T-helper 1 cell (primary cell): ENCODE measurements at places on chromosomes 2 and 18.
A peak's percentile ranks its signal among the peaks of the same experiment; 100 is the strongest.

DNA sequence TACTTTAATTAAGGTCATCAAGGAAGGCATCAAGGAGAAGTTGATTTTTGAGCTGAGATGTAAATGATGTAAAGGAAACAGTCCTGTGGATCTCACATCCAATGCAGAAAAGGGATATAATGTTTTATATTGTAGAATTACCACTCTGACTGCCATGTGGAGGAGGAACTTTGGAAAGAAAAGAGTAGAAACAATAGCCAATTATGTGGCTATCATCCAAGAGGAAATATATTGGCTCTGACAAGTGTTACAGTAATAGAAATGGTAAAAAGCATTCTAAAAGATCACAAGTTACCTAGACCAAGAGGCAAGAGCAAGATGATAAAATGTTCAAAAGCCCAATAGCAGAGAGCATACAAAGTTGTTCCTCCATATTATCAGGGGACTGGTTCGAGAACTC, 26.8 kb downstream of the BARD1 start:
- DNase-seq: no peak

- no peak for DNase-seq
Observed at GRCh38 chr2:224586127-224586695, 1.0 kb upstream of the CUL3 start.

DNA sequence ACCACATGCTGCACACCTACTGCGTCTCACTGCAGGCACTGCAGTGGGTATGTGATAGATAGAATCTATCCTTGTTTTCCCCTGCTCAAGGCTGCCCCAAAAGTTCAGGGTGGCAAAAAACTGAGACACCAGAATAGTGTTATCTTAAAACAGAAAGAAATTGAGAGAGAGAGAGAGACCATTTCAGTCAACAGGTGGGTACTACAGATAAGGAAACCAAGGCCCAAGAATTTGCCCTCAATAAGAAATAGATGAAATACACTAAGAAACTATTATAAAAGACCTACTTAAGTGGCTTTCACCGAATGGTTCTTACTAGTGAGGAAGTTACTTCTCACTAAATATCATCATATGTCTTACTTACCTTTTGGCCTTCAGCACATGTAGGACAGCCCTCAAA, 27.9 kb downstream of the EPG5 start:
- DNase-seq: no peak

GRCh38 chr2:138032334-138032733, 68.1 kb downstream of the HNMT start:
- DNase-seq: no peak

GRCh38 chr18:76982841-76983583, 149.6 kb downstream of the MBP start:
- peak; percentile 61 for DNase-seq

DNA sequence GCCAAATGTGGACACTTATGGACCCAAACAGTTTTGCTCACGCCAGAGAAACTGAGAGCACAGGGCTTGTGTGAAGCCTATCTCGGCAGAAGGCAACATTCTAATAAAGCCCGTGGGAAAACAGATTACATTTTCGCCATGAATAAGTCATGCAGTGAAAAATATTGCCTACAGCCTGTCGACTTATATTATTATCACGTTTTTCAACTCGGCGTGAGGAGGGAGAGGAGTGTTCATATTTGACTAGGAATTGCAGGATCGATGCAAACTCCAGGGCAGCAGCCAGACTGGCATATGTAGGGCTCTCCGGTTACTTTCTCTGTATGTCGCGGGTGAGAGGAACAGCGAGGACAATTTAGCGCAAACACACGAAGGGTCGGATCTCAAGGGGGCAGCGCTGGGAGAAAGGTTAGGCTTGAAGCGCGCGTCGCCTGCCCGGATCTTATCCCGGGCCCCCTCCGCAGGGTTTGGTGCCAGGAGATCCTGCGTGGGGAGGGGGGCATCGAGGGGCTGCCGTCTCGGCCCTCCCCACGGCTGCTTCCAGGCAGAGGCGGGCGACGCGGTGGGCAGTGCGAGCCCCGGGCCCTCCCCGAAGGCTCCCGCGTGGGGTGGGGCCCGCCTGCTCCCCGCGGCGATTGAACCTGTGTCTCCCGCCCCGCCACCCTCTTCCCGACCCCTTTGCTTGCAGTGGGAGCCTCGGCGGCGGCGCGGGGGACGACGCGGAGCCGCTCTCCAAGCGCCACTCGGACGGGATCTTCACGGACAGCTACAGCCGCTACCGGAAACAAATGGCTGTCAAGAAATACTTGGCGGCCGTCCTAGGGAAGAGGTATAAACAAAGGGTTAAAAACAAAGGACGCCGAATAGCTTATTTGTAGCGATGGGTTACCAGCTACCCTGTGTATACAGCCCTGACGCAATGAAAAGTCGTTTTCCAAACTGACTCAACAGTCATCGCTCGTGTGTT, 4.4 kb downstream of the ADCYAP1 start:
- DNase-seq: no peak

DNA sequence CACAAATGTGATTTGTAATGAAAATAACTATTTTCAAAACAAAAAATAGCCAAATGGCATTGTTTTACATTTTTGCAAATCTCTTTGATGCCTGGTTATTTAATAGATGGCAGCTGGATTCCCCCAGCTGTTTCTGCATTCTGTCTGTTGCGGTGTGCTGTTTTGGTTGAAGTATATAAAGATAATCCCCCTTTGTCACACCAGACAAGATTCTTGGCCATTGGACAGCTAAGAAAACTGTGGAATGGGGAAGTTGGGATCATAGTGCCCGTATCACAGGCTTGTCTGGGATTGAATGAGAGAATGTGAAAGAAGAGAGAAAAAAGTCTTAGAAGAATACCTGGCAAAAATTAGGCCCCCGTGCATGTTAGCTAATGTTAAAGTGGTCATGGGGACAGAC, 19.5 kb upstream of the LYPD6B start:
- no peak for DNase-seq

GRCh38 chr2:74708883-74709282, 54.8 kb downstream of the SEMA4F start:
- no peak for DNase-seq

DNA sequence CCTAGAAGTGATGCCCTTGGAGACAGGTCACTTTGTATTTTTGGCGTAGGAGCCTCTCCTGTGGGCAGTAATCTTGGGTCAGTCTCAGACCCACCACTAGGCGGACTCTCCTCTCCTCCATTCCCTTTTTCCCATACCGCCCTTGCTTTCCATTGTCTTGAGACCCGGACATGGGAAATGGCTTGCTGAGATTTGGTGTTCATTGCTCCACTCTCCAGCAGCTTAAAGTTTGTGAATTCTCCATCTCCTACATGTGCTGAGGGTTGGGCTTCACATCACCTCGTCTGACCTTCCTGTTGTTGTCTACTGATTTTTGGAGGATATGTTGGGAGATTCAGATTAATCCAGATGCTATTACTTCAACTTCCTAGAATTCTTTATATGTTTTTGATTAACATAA, 159.2 kb upstream of the RAB12 start:
- no peak for DNase-seq

GRCh38 chr2:197915548-197916265, 111.3 kb downstream of the PLCL1 start:
- DNase-seq: no peak

DNA sequence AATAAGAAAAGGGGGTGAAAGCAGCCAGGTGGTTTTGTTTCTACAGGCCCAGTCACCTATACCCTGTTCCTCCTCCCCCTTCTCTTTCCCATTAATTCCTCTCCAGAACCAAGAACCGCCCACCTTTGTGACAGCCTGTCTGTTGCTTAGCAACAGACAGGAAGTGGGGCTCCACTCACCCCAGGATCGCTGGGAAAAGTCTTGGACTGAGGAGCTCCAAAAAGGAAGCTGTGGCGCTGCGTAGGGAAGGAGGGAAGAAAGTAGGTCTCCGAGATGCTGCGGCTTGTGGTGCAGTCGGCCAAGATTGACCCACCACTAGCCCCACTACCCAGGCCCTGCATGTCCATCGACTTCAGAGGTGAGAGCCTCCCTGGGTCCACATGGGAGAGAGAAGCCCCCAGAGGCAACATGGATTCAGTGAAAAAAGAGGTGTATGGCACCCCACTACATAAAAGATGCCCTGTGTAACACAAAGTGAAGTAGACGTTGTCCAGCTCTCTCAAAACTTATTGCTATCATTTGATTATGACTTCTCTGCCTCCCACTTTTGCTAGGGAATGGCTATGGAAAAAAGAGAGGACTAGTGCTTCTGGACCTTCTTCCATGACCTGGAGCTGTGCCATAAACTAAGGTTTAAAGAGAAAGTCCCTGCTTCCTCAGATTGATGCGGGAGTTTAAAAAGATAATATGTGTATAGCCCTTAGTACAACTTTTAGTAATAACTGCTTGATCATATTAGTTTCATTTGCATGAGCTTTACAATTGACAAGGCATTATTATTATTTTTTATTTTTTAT, at the start of gene FER1L5:
FER1L5 (plus strand) TSS at position 201 of the 797 bp plus-strand sequence; CDS start at position 274, 73 bp downstream.
- no peak for DNase-seq

- DNase-seq: no peak
Observed at GRCh38 chr2:188664416-188664815, 309.8 kb upstream of the COL3A1 start.

DNA sequence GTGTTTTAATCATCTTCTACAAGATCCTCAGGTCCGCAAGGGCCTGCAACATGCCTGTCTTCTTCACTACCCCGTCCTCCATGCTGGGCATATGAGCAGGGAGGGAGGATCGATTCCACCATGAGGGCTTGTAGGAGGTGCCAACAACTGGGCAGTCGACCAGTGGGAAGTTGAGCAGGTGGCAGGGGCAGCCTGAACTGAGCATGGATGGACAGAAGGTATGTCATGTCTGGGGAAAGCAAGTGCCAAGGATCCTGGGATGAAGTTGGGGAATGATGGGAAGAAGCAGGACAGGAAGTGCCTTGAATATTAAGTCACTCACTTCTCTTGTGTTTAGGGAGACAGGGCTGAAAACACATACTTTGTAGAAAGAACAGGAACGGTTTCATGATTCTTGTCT, 44.7 kb downstream of the CTIF start:
- no peak for DNase-seq

DNA sequence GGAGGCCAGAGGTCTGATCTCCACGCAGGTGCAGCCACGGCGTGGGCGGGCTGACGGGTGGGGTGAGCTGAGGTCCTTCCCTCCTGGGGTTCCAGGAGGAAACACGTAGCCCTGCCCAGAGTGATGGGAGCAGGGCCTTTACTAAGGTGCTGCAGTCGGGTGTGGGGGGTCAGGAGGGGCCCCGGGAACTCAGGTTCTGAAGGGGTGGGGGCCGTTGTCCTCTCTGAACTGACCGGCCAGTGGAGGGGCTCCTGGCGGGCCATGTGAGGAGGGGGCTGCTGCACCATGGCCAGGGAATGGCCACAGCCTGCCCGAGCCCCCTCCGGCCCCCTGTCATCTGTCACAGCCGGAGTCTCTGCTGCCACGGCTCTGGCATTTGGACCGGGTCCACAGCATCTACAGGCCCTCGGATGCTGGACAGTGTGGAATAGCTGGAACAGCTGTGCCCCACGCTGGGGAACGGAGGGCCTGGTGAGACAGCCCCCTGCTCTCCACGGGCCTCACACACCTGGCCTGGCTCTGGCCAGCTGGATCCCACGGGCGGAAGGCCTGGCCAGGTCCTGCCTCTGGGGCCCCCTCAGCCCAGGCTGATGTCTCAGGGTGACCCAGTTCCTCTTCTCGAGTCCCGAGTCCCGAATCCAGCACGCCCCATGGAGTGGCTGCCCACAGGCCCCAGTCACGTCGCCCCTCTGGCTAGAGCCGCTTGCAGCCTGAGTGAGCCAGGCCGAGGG, 145.6 kb upstream of the GPC1 start:
- no peak for DNase-seq

DNA sequence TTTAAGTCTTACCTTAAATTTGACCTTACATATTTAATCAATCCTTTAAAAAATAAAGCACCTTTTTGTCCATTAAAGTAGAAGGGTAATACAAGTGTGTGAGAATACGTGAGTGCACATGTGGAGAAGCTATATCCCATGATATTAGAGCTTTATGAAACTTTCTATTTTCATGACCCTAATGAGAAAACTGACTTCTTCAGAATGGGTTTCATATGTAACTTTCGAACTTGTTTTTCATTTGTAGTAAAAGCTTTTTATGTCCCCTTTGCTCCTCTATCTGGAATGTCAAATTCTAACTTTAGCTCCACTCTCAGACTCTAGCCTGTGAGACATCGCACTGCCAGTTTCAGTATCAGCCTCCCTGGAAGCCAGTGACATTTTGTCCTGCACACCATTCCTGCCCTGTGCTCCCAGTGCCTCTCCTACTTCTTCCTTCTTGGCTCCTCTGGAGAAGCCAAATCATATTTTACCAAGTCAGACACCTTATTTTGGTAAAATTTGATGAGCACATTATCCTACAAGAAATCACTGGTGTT, 42.0 kb downstream of the MAPRE2 start:
- no peak for DNase-seq

GRCh38 chr2:233386382-233387041, 32.2 kb downstream of the DGKD start:
- no peak for DNase-seq

GRCh38 chr2:2926858-2927175, 450.8 kb downstream of the EIPR1 start:
- DNase-seq: no peak

DNA sequence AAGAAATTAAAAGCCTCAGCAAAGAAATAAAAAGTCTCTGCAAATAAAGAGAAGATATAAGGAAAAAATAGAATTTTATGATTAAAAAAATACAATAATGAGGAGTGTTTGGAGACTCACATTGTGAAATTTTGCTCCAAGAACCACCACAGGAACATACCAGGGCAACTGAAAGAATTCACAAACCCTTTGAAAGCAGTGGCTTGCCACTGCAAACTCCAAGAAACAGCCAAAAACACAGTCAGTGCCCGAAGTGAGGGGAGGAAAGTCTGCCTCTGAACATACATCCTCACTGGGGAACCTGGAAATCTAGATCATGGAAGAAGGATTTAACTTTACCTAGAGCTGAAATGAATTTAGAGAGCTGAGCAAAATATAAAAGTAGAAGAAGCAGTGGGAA, 33.1 kb downstream of the EVA1A start:
- no peak for DNase-seq
